ENCODE measurements at places on chromosomes 1 and 21.

DNA sequence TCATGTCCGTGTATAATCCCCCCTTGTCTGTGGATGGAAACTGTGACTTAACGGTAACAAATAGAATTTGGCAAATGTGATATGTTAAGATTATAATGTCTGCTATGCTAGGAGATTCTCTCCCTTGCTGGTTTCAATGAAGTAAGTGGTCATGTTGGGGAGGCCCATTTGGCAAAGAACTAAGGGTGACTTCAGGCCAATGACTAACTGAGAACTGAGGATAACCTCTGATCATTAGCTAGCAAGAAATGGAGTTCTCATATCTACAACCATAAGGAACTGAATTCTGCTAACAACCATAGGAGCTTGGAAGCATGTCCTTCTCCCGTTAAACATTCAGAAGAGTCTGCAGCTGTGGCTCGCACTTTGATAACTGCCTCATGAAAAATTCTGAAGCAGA lies 2.3 kb downstream of the IFI44L start:
- DNase-seq: no peak

- DNase-seq: no peak
Observed at GRCh38 chr1:196440711-196441110, 167.5 kb downstream of the KCNT2 start.

DNA sequence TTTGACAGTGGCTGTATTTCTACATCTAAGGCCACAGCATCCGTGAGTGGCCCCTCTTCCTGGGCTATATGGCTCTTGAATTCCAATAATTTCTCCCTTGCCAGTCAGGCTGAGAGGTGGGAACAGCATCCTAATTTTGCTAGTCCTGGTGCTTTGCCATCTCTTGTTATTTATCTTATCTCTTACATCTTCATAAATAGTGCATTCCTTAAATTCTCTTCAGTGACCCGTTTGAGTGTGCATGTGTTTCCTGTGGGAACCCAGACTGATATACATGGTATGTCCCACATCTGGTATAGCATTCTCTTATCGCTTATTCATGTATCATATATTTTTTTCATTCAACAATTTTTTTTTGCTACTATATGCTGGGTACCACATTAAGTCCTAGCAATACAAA lies 9.9 kb downstream of the S100A11 start:
- DNase-seq: no peak

GRCh38 chr1:152871731-152872126 lies 6.4 kb upstream of the SMCP start:
- DNase-seq: no peak

DNA sequence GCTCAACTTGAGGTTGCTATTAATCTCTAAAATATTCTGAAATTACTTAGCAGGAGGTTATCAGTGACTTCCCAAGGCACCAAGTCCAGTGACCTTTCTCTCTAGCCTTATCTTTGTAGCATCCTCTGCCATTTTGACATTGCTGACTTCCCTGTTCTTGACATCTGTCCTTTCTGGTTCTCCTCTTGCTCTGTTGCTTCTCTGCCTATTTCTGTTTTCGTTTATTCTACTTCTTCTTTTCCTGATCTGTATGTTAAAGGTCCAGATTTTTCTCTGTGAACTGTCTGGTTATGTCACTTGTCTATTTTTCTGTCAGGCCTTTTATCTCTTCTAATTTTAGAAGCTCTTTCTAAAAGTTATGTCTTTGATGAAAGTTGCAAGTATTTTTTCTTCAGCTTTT lies 178.8 kb downstream of the VPS13D start:
- no peak for DNase-seq

- DNase-seq: no peak
Observed at GRCh38 chr1:245094092-245094491, 60.7 kb upstream of the KIF26B start.

GRCh38 chr1:212125654-212126053 lies 90.1 kb downstream of the DTL start:
- DNase-seq: no peak

DNA sequence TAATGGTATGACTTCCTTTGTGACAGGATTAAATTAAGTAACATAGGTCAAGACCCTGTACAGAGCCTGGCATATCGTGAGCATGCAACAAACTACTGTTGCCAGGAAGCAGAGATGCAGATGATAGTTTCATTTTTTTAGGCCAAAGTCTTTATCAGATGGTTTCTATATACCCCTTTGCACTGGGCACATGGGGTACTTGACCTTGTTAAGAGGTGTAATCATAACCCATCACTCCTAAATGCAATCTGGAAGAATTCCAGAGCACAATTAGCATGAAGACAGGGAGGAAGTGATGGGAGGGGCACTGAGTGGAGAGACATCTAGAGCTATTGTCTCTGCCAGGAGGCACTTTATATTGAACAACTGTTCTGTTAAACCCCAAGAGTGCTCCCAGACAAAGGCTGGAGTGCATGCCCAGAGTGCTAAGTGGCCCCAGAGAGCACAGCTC lies 22.1 kb downstream of the ZBTB17 start:
- DNase-seq: peak; percentile 53

DNA sequence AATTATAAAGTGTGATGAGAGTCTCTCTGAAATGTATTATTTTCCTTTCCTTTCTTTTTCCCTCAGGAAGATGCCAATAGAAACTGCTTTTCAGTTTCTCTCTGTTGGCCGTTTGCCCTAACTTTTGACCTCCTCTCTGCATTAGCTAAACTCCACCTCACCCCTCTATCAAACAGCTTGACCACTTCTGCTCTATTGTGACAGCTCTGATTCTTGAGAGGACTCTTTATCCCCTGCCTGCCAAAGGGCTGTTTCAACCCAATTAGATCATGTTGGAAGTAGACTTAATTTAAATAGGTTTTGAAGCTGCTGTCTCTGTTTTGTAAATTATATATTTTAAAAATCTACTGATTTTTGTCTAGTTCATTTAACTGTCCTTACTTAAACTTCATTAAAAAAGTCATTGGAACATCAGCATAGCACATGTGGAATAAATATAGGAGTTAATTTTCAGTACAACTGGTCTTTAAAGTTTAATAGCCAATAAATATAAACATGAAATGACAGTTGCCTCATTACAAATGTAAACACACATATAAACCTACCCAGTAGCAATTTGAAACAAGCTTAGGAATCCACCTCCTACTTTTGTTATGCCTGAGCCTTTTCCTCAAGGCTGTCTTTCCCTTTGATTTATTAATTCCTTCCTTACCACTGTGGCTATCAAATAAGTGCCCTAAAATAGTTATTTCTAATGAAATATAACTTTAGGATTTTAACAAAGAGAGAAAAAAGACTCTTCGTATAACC lies 152.0 kb downstream of the CHRM3 start:
- DNase-seq: no peak

DNA sequence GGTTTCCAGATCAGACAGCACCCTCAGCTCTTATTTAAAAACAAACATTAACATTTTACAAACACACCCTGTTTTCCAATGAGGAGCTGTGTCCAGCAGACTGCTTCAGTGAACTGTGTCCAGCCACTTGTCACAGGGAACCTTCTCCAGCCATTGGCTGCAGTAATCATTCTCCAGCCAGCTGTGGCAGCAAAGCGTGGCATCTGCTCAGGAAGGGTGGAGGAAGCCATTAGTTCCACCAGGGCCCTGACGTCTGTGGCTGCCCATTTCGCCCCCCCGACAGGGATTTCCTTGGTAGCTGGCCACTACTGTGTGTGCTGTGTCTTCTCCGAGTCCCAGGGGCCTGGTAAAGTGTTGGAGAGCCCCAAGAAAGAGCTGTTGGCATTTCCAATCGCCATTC lies 62.9 kb upstream of the SELENON start:
- DNase-seq: peak; percentile 14

GRCh38 chr1:239306426-239306825 lies 79.9 kb upstream of the CHRM3 start:
- no peak for DNase-seq

GRCh38 chr1:53381790-53382401 lies 54.0 kb upstream of the LRP8 start:
- peak; percentile 75 for DNase-seq

DNA sequence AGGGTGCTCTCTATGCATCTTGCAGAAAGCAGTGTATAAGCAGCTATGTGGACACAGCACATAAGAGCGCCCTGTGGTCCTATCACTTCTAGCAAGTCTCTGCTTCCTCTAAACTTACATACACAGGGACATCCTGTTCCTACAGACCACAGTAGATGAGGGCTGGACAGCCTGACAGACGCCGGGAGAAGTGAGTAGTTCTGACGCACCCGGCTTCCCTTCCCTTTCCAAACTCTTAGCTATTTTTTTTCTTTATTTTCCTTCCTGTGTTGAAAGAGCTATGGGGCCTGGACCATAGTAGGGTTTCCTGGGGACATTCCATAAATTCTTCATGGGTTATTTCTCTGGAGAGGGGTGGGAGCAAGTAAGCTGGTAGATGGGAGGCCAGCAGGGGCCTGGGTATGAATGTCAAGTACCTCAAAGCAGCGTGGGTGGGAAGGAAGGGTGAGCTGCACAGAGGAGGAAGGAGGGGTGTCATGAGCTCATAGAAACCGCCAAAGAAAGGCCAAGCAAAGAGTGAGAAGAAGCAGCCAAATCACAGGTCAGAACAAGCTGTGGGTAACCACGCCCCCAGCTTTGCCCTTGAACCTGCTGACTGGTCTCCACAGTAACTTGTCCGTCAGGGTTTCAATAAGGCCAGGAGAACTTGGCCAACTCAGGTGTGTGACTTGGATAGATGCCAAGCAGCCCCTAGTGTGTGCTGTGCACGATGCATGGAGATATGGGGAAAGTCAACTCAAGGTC lies 36.6 kb downstream of the PLXNA2 start:
- peak; percentile 91 for DNase-seq

DNA sequence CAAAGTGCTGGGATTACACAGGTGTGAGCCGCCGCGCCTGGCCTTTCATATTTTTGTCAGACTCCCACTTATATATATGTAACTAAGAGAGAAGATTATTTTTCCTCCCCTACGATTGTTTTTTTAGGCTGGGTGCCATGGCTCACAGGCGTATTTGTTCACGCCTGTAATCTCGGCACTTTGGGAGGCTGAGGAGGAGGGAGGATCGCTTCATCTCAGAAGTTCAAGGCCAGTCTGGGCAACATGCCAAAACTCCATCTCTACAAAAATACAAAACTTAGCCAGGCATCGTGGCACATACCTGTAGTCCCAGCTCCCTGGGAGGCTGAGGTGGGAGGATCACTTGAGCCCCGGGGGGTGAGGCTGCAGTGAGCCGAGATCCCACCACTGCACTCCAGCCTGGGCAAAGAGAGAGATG lies 23.9 kb upstream of the ITLN2 start:
- no peak for DNase-seq

DNA sequence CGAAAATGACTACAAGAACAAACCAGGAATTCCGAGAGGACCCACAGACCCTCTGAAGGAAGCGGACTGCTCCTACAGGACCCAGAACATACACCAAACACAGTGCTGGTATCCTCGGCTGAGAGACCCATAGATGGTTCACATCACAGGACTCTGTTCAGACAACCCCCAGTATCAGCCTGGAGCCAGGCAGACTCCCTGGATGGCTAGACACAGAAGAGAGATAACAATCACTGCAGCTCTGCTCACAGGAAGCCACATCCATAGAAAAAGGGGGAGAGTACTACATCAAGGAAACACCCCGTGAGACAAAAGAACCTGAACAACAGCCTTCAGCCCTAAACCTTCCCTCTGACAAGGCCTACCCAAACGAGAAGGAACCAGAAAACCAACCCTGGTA lies 434.0 kb upstream of the NR5A2 start:
- DNase-seq: peak; percentile 4

DNA sequence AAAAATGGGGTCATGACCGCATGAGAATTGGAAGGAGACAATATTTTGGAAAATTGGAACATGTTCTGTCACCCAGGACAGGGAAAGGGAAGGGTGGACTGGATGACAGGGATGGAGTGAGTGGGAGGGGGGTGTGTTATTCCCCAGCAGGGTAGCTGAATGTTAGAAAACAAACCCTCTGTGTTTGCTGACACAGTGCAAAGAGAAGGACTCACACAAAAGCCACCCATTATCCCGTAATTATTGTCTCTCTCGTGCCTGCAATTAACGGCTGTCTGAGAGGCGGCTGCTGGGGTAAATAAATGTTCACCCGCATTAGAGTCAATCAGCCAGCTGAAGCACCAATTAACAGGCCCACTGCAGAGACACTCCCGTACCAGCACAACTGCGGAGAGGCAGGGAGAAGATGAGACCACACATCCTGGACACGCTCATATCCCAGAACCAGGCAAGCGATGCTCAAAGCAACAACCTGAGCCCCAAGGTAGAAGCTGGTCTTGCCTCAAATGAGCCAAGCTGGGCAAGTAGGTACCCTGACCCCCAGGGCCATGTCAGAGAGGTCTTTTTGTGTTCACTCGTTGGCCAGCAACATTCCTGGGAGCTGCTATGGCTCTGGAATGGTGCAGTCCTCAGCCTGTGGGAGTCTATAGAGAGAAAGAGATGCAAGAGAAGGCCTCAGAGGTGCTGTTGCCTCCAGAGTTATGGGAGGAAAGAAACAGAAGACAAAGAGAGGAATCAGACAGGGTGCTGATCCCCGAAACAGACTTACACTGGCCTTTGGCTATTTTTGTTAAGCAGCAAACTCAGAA lies 19.4 kb downstream of the PLEKHA6 start:
- DNase-seq: no peak

DNA sequence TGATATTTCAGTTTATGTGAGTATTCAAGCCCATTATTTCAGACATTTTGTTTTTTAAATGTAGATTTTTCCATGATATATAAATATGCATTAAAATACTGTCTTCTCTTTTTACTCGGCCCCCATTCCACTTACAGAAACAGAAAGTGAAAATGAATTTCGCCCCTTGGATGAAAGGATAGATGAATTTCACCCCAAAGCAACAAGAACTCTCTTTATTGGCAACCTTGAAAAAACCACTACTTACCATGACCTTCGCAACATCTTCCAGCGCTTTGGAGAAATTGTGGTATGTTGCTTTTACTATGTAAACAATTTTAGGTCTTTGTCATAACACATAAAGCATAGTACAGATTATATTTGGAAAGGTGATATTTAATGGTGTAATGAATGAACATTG lies 59.9 kb downstream of the ZBTB17 start:
- peak; percentile 51 for DNase-seq

All from lung microvascular endothelial cell (primary cell).